Naive B cell (primary cell): ENCODE measurements at places on chromosomes 5 and 9.

DNA sequence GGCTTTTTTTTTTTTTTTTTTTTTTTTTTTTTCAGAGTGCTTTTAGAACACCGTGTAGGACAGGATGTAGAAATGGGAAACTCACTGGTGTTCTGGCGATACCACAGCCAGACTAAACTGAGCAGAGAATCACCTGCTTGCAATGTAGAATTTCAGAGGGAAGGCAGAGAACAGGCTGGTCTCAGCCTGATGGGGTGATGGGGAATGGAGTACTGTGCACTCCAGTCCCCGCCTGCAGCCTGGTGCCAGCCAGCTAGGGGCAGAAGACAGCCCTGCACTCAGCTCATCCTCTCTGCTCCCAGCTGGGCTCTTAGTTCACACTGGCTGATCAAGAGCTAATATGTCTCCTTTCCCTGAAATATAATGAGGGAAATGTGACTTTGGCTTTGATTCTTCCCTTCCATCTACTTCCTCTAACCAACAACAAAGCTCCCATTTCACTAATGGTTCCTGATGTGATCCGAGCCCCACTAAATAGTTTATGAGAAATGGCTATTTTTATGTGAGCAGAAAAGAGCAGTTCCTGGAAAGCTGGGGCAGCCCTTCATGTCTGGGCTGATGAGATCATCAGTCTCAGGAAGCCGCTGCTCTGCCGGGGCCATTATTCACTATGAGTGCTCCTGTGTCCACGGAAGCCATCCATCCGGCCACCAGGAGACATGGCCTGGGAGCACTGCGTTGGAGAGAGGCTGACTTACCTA, 209.7 kb downstream of the GADD45G start:
- H3K36me3 ChIP-seq = no peaks in the 10 kb centered on the region
- H3K27ac ChIP-seq = peak overlapping the region; percentile 90
- no peaks in the 10 kb centered on the region for H3K27me3 ChIP-seq
- H3K4me1 ChIP-seq = peaks cover 30% of the 10 kb centered on the region
- H3K4me3 ChIP-seq = no peak overlapping the region

DNA sequence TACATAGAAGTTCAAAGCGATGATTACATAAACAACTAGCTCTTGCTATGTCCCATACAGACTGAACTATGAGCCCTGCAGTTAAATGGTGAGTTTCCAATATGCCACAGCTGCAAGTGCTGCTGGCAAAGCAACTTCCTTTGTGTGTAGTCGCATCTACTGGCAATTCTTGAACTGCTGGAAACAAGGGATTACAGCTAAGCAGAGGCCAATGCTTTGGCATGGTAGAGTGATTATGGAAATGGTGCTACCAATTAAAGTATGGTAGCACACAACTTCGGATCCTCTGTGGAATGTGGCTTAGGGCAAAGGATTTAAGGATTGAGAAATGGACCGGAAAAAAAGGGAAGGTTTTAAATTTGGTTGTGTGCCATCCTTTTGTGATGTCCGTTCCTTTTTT, 856.6 kb downstream of the MAT2B start:
- no peaks in the 10 kb centered on the region for H3K36me3 ChIP-seq
- H3K4me1 ChIP-seq = no peaks in the 10 kb centered on the region
- no peaks in the 10 kb centered on the region for H3K27me3 ChIP-seq
- H3K27ac ChIP-seq = no peak overlapping the region
- DNase-seq = no peak
- no peak overlapping the region for H3K4me3 ChIP-seq

DNA sequence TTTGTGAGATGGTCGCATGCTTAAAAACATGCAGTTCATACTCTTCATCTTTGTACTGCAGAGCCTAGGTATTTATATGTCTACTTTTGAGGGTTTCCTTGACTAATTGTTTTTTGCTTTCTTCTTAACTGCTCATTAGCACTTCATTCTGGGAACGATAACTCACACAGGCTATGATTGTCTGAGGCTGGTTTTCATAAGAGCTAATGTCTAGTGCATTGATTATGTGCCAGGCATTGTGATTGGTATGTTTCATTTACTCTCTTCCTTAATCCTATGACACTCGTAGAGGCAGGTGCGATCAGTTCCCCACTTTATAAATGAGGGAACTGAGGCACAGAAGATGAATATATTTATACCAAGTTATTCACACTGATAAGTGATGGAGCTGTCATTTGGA, 93.6 kb downstream of the INSYN2B start:
- no peaks in the 10 kb centered on the region for H3K27me3 ChIP-seq
- DNase-seq = no peak
- no peak overlapping the region for H3K4me3 ChIP-seq
- peaks cover 27% of the 10 kb centered on the region for H3K4me1 ChIP-seq
- H3K36me3 ChIP-seq = peaks cover 16% of the 10 kb centered on the region

DNA sequence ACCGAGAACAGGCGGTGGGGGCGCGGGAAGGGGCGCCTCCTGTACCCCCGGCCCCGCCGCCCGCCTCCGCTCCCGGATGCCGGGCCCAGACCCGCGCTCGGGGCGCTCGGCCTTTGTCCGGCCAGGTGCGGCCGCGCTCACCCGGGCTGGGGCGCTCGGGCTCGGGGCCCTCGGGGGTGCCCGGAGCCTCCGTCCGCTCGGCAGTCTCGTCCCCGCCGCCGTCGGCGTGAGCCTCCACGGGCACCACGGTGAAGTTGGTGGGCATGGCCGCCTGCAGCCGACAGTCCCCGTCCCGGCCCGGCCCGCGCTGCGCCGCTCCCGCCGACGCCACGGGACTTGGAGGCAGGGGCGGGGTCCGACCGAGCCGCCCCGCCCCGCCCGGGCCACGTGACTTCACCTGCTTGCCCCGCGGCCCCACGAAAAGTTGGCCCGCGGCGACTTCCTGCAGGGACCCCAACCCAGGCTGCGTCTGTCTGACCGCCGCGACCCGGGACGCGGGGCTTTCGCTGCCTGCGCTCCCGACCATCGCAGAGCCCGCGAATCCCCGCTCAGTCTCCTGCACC, at the start of gene SLC12A7:
SLC12A7 (minus strand) TSS at position 337 of the 563 bp plus-strand sequence; CDS start at position 265, 72 bp downstream.
- H3K27ac ChIP-seq = peak within 1 kb of the TSS; percentile 87
- no peaks in the 10 kb centered on the region for H3K27me3 ChIP-seq
- peak; percentile 73 for DNase-seq
- no peaks in the 10 kb centered on the region for H3K36me3 ChIP-seq
- H3K4me1 ChIP-seq = peaks cover 41% of the 10 kb centered on the region

DNA sequence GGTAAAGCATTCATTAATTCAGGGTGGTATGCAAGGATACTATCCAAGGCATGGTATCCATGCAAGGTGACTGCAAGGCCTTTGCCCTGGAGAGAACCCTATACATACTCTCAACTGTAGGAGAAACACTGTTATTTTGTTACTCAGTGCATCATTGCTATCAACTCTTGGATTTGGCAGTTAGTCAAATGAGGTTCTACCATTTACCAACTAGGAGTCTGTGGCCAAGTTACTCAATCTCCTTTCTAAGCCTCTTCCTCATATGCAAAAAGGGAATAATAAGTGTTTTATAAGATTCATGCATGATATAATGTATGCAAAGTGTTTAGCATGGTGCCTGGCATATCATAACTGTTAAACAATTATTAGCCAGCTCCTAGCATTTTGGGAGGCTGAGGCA, 4.0 kb downstream of the PCDHGC3 start:
- peaks cover 84% of the 10 kb centered on the region for H3K27me3 ChIP-seq
- H3K27ac ChIP-seq = no peak overlapping the region
- DNase-seq = no peak
- H3K4me3 ChIP-seq = no peak overlapping the region
- H3K36me3 ChIP-seq = no peaks in the 10 kb centered on the region

- H3K4me1 ChIP-seq = peaks cover 56% of the 10 kb centered on the region
- H3K27ac ChIP-seq = no peak overlapping the region
- H3K36me3 ChIP-seq = no peaks in the 10 kb centered on the region
- H3K4me3 ChIP-seq = peak overlapping the region; percentile 90
Observed at GRCh38 chr9:99105152-99106043, 485 bp downstream of the TGFBR1 start.

DNA sequence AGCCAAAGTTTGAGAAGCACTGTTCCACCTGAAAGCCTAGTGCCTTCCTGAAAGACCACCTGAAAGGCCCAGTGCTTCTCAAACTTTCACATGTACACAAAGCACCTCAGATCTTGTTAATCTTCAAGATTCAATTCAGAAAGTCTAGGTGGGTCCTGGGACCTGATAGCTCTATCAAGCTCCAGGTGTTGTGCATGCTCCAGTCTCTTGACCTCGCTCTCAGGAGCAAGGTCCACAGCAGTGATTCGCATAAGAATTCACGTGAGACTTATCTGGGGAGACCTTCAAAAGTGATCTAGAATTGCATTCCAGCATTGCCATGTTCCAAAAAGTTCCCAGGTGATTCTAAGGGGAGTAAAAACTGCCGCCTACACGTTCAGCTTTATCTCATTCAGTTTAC, 102.1 kb downstream of the PIK3R1 start:
- no peaks in the 10 kb centered on the region for H3K36me3 ChIP-seq
- peaks cover 7% of the 10 kb centered on the region for H3K4me1 ChIP-seq
- no peak overlapping the region for H3K27ac ChIP-seq
- peaks cover 4% of the 10 kb centered on the region for H3K27me3 ChIP-seq

DNA sequence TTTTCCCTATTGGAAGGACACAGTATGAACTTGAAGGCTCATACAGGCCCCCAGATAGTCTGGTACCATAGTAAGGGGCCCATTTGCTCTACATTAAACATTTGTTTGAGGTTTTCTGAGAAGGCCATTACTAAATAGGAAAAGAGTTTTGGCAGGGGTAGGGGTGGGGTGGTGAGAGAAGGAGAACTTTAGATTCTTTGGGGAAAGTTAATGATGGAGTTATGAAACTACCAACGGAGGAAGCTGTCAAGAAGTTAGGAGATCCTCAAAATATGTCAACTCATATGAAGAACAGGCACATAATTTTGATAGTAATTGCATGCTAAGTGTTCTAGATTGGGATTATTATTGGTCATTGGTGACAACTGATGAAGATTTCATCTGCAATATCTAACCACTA, 114.7 kb downstream of the TAF11L14 start:
- H3K27ac ChIP-seq = no peak overlapping the region
- no peak for DNase-seq

GRCh38 chr9:131125038-131125287, 423 bp upstream of the NUP214 start:
- H3K27ac ChIP-seq = peak overlapping the region; percentile 99
- H3K4me3 ChIP-seq = peak overlapping the region; percentile 96
- H3K27me3 ChIP-seq = peaks cover 7% of the 10 kb centered on the region
- peaks cover 14% of the 10 kb centered on the region for H3K36me3 ChIP-seq
- H3K4me1 ChIP-seq = peaks cover 22% of the 10 kb centered on the region

DNA sequence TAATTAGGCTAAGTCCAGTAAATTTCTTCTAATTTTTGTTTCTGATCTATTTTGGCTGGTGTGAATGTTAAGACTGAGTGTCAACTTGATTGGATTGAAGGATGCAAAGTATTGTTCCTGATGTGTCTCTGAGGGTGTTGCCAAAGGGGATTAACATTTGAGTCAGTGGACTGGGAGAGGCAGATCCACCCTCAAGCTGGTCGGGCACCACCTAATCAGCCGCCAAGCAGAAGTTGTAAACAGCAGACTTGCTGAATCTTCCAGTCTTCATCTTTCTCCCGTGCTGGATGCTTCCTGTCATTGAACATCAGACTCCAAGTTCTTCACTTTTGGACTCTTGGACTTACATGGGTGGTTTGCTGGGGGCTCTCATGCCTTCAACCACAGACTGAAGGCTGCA, 21.4 kb upstream of the MLLT3 start:
- no peaks in the 10 kb centered on the region for H3K36me3 ChIP-seq
- H3K4me1 ChIP-seq = peaks cover 7% of the 10 kb centered on the region

GRCh38 chr5:57693488-57694305, 211.1 kb upstream of the ACTBL2 start:
- H3K4me1 ChIP-seq = no peaks in the 10 kb centered on the region
- H3K36me3 ChIP-seq = no peaks in the 10 kb centered on the region

- no peak overlapping the region for H3K27ac ChIP-seq
- H3K27me3 ChIP-seq = peaks cover 5% of the 10 kb centered on the region
- no peaks in the 10 kb centered on the region for H3K4me1 ChIP-seq
Observed at GRCh38 chr9:97966493-97966892, 16.6 kb upstream of the ANP32B start.
